ENCODE measurements at places on chromosomes 6 and 20. TPM values are rescaled to one million over a fixed set of nuclear protein-coding genes. Genes with fewer than 3 reads are reported as not detected.

UBD gene
- total RNA-seq, result not detected

- DNase-seq, result peak; percentile 20
Measured at GRCh38 chr20:63628246-63628975, 1.5 kb upstream of the GMEB2 start.

ELOVL2 gene
- 10.6 TPM for total RNA-seq

RSPH4A gene
- 0.98 TPM for total RNA-seq

DNA sequence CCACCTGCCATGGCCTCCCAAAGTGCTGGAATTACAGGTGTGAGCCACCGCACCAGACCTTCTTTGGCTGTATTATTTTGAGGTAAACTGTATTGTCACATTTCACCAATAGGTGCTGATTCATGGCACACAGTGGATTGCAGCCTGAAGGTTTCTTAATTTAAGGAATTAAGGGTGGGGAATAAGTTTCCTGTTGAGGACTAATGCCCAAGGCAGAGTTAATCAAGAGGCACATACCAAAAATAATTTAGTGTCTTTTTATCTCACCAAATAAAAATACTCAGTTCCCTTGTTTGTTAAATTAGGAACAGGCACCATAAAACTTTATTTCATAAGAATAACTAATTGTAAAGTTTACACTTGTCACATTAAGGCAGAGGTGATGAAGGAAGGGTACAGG lies 103.7 kb downstream of the SLX4IP start:
- no peak for DNase-seq

VGLL2 gene
- total RNA-seq, result not detected

DNA sequence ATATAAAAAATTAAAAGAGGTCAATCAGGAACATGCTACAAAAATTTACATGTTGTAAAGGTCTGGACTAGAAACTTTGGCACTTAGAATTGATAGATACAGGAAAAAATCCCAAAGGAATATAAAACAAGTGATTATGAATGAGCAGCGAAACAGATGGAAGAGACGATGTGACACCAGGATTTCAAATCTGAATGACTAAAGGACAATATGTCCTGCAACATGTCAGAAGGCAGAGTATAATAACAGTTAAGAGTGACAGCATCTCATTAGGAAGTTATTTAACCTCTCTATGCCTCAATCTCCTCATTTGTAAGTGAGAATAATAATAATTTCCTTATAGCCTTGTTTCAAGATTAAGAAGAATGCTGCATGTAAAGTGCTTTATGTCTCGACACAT lies 50.3 kb downstream of the FRK start:
- DNase-seq, result no peak

C6orf15 gene
- not detected for total RNA-seq

GRCh38 chr20:51731731-51732095 lies 36.5 kb downstream of the ATP9A start:
- DNase-seq, result no peak

GRCh38 chr20:38714308-38714707 lies 10.0 kb upstream of the SLC32A1 start:
- DNase-seq, result no peak

DNA sequence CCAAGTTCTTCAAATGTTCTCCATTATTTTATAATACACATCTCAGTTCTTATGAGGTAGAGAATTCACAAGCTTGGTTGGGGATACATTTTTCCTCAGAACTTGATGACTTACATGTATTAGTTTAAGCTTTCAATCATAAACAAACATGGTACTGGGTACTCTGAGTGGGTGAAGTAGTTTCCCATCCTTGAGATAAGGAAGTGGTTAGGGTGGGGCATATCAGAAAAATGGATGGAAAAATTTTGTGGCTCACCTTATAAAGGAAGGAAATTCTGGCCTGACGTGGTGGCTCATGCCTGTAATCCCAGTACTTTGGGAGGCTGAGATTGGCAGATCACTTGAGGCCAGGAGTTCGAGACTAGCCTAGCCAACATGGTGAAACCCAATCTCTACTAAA lies 52.0 kb downstream of the CD164 start:
- no peak for DNase-seq

- no peak for DNase-seq
Measured at GRCh38 chr6:75830959-75831885, 82.2 kb downstream of the MYO6 start.

- no peak for DNase-seq
Measured at GRCh38 chr6:154766288-154766687, 33.1 kb downstream of the SCAF8 start.

DNA sequence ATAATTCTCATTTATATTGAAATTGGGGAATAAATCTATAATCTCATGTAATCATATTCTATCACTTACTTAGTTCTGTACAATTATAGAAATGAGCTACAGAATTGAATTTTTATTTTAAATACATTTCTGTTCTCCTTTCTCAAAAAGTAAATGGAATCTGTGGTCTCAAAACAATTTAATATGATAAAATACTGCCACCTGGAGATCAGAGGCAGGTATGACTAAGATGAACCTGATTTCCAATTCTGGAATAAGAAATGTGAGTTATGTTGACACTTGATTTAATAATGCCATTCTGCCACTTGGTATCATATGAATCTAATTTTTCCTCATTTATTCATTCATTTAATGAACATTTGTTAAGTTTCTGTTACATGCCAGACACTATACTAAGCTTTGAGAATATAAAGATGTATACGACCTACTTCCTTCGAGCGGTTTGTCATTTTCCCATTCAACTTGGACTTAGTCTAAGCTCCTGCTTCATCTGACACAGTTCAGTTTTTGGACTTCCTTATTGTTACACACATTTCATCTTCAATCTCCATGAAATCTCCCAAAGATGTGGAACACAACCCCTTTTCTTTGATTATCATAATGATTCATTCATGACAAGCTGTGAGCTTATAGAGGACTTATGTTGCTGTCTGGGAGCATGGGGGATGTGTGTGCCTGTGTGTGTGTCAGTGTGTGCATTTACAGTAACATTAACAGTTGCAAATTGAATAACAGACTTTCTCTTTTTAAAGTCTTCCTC lies 7.5 kb upstream of the CCDC28A start:
- no peak for DNase-seq

DNA sequence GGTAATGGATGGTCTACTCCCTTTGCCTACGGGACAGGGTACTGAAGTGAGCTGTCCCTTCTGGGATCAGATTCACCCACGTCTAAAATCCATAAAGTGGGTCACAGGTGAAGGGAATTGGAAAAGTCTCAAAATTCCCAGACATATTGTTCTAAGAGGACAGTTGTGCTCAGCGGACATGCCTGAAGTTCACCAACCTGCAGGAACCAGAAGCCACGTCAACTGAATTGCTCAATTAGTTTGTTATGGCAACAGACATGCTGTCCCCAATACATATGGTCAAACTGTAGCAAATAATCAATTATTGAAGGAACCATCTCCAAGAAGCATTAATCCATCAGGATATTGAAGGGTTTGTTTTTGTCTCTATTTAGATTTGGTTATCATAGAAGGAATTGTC lies 190.2 kb downstream of the FRK start:
- no peak for DNase-seq

DNA sequence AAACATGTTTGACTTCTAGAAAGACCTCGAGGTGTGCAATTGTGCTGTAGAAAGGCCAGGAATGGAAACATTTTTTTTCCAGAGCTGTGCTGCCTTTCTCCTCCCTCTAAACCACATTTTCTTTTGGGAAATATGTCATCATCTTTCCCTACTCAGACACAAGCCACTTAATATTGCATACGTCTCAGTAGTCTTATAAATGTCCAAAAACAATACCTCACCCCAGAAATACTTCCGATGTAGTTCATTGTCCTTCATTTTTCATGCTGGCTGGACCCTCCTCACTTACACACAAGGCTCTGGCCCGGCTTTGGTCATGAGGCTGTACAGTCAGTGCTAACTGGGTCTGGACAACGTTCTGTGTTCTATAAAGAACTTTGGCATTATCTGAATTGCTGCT lies 126.4 kb downstream of the SCML4 start:
- DNase-seq, result no peak

DEFB121 gene
- not detected for total RNA-seq

GRCh38 chr20:56857950-56858349 lies 228.8 kb downstream of the TFAP2C start:
- no peak for DNase-seq

GRCh38 chr6:84150705-84151104 lies 76.7 kb downstream of the CEP162 start:
- DNase-seq, result no peak

GRCh38 chr6:154440422-154441043 lies 70.0 kb downstream of the CNKSR3 start:
- DNase-seq, result no peak

GRCh38 chr20:35626386-35627001 lies 10.9 kb downstream of the SPAG4 start:
- no peak for DNase-seq

SLC22A7 gene
- total RNA-seq, result 0.34 TPM

DNA sequence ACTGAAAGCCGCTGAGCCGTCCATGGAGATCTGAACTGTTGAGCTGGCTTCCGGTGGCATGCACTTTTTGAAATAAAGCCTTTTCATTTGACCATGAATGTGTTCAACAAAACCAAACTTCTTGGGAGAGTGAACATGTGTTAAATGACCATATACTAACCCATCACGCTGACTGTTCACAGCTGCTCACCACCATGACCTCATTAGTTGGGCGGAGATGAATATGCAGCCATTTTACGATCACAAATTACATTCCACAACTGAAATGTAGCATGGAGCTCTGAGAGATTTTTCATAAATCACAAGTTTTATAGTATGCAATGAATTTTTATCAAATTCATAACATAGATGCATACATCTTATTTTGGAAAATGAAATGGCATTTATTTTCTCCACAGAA lies 4.2 kb downstream of the RAMACL start:
- DNase-seq, result no peak

DNA sequence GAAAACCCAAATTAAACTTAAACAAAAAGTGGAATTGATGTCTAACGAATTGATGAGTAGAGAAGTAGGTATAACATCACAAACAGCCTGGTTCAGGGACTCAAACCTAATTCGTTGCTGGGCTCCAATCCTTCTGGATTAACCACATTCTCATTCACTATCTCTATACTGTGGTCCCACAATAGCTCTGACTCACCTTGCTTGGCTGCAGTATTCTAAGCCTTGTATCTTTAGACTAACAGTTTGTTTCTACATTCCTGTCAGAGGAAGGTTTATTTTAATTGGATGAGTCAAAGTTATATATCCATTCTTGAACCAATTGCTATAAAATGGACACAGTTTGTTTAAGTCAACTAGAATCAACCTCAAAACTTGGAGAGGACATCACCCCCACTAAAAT lies 530.5 kb upstream of the PTCHD4 start:
- DNase-seq, result no peak

- no peak for DNase-seq
Measured at GRCh38 chr6:123263981-123264380, 267.9 kb downstream of the CLVS2 start.

Data from glutamatergic neuron (in vitro differentiated cells).